Erythroblast (primary cell): ENCODE measurements at places on chromosomes 13 and 19.
A peak's percentile ranks its signal among the peaks of the same experiment; 100 is the strongest.

DNA sequence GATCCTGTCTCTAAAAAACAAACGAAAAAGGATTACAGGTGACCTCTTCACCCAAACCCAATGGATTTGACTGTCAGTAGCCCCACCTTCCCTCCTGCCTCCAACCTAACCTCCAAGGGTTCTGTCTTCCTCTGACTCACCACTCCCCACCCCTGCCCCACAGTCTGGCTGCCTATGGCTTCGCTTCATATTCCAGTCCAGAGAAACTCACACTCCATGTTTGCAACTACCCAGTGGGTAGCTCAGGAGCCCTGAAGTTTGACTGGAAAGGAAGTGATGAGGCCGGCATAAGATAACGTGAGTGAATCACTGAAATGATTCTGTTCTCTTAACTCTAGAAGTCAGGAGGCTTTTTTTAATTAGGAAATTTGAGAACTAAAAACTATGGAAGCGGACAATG, 303.9 kb downstream of the FOXO1 start:
- DNase-seq = no peak

DNA sequence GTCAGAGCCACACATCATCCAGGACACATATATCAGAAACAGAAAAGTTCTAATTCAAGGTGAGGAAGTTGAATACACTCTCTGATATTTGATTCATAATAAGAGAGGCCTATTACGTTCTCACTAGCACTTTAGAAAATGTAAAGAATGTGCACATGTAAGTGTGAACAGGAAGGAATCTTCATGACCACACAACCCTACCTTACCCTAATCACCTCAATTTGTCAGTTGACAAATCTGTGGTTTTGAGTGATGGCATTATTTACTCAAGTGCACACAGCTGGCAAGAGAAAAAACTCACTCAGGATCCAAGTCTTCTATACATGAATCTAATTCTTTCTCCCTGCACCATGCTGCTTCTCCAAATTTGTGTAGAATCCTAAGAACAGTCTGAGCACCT, 445.8 kb downstream of the SUCLA2 start:
- no peak for DNase-seq

DNA sequence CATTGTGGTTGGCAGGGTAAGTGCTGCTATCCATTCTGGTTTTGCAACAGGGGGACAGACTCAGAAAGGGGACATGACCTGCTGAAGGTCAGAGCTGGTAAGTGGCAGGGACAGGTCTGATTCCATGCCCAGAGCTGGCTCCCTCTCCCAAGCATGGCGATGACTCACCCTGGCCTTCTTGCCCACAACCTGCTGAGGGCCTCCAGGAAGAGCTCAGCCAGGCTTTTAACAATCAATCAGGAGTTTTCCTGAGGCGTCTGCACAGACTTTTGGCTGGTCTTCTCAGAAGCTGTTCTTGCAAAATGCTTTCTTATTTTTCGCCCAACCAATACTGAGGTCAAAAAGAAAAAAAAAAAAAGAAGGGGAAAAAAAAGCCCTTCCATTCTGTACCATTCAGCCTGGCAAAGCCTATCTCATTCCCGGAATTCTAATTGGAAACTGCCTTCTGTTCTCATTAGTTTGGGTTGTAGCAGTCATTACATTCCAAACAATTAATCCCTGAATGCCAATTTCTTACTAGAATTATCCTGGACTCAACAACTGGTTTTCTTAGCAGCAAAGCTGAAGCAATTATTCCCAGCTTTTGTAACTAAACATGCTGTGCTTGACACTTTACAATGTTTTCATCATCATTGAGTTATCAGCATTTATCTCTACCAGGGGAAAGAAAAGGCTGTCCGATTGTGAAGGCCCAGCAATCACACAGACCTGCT, 17.7 kb downstream of the SIAH3 start:
- no peak for DNase-seq

DNA sequence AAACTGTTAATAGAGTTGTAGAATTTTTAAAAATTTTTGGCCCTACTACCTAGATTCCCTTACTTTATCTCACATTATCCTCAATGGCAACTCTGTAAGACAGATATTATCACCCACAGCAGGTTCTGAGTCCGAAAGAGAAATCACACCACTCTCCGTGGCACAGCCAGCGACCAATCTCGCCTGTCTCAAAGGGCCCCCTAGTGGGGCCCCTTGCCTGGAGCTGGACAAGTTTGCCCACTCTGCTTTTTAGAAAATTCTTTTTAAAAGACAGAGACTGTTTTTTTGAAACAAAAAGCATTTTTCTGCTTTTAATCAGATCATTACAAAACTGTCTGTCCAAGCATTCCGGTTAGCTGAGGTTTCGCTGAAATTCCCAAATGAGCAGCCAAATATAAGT, 21.7 kb downstream of the PHF11 start:
- DNase-seq = peak; percentile 7

DNA sequence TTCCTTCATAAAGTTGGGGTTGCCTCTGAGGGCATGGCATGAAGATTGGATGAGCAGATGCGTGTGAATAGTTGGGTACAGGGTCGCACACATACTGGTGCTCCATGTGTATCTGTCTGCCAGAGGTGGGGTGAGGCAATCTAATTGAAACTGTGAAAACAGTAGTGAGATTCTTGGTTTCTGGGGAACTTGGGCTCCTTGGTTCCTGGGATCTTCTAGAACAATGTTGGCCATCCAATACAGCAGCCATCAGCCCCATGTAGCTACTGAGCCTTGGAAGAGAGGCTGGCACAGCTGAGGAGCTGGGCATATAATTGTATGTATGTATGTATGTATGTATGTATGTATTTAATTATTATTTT, 616 bp downstream of the FCHO1 start:
- DNase-seq = no peak
